Muscle of leg (tissue), 16 donors: ENCODE measurements at places on chromosomes 7 and 10. TPM values are rescaled to one million over a fixed set of nuclear protein-coding genes. Genes with fewer than 3 reads are reported as not detected.

DNA sequence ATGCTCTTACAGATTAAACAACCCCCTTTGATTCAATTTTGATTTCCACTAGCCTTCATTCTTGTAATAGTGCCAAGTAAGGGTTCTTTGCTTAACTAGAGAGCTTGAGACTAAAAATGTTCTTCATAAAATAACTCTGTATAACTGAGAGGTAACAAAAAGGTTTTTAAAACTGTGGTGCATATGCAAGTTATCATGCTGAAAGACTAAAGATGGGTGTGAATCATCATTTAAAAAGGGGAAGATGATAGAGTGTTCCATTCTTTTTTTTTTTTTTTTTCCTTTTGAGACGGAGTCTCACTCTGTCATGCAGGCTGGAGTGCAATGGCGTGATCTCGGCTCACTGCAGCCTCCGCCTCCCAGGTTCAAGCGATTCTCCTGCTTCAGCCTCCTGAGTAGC, 11.1 kb downstream of the MDFIC start:
- H3K4me1 ChIP-seq = peaks cover 6% of the 10 kb centered on the region
- H3K27me3 ChIP-seq = no peaks in the 10 kb centered on the region
- no peak overlapping the region for H3K27ac ChIP-seq
- H3K36me3 ChIP-seq = no peaks in the 10 kb centered on the region

The PIK3AP1 gene
- 2.3 TPM for total RNA-seq

DNA sequence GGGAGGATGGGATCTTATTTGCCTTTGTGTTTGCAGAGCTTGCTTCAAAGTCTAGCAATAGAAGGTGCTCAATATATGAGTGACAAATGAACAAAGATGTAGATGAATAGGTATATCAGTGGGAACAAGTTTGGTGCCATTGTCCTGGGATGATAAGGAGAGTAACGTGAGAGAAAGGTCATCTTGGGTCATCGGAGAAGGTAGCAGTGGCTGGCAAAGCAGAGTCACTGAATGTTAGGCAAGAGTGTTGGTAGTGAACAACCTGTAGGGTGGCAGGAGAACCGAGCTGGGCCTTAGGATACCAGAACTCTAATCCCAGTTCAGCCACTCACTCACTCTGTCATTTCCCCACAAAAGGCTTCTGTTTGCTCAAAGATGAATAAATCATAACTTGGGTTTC, 87.2 kb downstream of the CCDC71L start:
- H3K36me3 ChIP-seq = no peaks in the 10 kb centered on the region
- H3K4me3 ChIP-seq = no peak overlapping the region
- H3K27me3 ChIP-seq = no peaks in the 10 kb centered on the region

- H3K4me3 ChIP-seq = no peak overlapping the region
- H3K4me1 ChIP-seq = no peaks in the 10 kb centered on the region
- no peak for DNase-seq
These were observed 12.1 kb downstream of the OR9A4 start for GRCh38 chr7:141928146-141928844.

DNA sequence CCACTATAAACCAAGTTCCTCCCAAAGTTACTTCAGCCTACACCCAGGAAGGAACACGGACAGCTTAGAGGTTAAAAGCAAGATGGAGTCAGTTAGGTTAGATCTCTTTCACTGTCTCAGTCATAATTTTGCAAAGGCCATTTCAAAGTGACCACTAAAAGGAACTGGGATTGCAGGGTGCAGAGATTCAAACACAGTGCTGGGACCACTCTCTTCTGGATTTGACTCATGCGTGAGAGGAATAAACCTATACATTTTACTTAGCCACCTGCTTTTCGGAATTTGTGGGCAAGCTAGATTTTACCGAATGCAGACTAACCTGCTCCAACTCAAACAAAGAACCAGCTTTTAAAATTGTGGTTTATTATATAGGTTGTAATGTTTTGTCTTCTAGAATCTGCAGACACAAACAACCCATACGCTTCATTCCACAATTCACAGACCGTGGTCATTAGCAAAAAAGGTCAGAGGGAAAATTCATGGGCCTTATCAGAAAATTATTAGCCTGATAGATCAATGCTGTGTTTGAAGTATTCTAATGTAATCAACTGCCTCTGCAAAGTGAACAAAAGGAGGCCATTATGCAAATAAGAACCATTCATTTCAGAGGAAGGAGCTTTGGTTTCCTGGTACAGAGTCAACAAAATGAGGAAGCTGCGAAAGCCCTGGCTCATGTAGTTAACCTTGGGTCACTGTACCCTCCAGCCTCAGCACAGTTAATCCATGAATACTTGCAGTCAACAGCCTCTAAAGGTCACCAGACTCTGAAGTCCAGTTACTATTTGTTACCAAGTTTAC, 342.7 kb upstream of the KLF6 start:
- no peak overlapping the region for H3K4me3 ChIP-seq
- H3K4me1 ChIP-seq = peaks cover 6% of the 10 kb centered on the region
- peak; percentile 64 for DNase-seq
- H3K36me3 ChIP-seq = no peaks in the 10 kb centered on the region

DNA sequence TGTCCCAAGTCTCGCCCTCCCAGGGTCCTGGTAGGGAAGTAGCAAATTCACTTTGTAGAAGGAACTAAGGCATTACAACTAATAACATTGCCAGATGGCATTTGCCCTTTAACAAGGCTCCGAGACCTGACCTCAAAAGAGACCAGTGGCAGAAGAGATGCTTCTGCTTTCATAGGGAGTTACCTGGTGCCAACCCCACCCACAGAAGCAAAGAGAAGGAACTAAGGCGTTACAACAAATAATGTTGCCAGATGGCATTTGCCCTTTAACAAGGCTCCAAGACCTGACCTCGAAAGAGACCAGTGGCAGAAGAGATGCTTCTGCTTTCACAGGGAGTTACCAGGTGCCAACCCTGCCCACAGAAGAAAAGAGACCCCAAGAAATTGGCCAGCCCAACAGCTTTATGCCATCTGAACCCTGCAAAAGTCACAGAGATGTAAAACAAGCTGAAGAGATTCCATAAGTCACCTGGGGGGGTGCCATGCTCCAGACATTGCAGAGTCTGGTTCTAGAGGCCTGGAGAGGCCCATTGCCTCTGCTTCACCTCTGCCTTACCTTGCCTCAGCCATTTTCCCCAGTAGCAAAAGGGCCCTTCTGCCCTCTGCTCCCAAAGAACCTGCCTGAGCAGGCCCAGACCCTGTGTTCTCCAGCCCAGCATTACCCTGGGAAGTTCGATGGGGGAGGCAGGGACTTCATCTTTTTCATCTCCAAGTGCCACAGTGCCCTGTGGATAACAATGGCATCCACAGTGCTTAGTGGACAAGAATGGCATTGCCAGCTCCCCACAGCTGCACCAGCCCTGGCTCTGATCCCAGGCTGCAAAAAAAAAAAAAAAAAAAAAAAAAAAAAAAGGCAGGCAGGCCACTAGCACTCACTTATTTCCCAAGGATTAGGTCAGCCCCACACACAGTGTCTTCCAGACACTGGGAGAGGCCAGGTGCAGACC, 179.5 kb upstream of the PLXNA4 start:
- peaks cover 8% of the 10 kb centered on the region for H3K4me1 ChIP-seq
- DNase-seq = peak; percentile 38
- peaks cover 5% of the 10 kb centered on the region for H3K27me3 ChIP-seq
- H3K4me3 ChIP-seq = no peak overlapping the region
- no peak overlapping the region for H3K27ac ChIP-seq
- H3K36me3 ChIP-seq = no peaks in the 10 kb centered on the region

The KCNH2 gene
- 9.7 TPM for total RNA-seq

The DRGX gene
- not detected for total RNA-seq

DNA sequence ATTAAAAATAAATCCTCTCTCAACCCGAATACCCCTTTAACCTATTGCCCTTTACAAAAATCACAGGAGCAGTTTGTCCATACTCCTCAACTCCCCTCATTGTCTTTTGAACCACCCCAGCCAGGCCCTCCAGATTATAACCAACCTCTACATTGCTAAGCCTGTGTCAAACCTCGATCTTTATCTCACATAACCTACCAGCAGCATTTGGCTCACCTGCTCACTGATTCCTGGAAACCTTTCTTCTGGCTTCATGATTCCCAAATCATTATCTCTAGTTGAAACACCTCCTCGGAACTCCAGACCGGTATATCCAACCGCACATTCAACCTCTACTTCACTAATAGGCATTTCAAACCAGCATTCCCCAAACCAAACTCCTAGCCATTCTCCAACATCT, 11.8 kb downstream of the SEC61G start:
- peaks cover 31% of the 10 kb centered on the region for H3K36me3 ChIP-seq
- H3K27ac ChIP-seq = no peak overlapping the region
- no peaks in the 10 kb centered on the region for H3K27me3 ChIP-seq
- H3K4me1 ChIP-seq = no peaks in the 10 kb centered on the region
- no peak for DNase-seq

The ELMO1 gene
- total RNA-seq = 23.8 TPM

GRCh38 chr10:102627736-102628293, 16.5 kb upstream of the TRIM8 start:
- DNase-seq = peak; percentile 61
- H3K4me3 ChIP-seq = no peak overlapping the region
- H3K36me3 ChIP-seq = peaks cover 23% of the 10 kb centered on the region
- H3K27me3 ChIP-seq = no peaks in the 10 kb centered on the region

DNA sequence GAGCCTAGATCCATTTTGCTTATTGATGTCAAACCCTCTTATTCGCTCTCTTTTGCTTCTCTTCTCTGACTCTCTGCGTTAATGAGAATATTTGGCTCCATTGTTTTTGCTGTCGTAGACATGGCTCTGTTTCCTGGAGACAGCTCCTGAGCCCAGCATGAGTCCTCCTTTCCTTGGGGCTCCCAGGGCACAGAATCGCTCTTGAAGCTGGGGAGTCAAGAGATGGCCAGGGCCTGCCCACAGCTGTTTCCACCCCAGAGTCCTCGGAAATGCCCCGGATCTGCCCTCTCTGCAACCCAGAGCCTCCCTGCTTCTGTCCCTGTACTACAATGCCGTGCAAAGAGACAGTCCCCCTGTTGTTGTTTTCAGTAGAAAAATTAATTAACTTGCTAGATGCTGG, 566.7 kb upstream of the FOXK1 start:
- no peaks in the 10 kb centered on the region for H3K36me3 ChIP-seq
- no peaks in the 10 kb centered on the region for H3K27me3 ChIP-seq
- no peak overlapping the region for H3K4me3 ChIP-seq
- H3K27ac ChIP-seq = no peak overlapping the region

The GRM3 gene
- total RNA-seq = 0.04 TPM

- DNase-seq = peak; percentile 43
- no peaks in the 10 kb centered on the region for H3K36me3 ChIP-seq
- no peak overlapping the region for H3K4me3 ChIP-seq
- no peaks in the 10 kb centered on the region for H3K27me3 ChIP-seq
- peaks cover 50% of the 10 kb centered on the region for H3K4me1 ChIP-seq
- H3K27ac ChIP-seq = peak overlapping the region; percentile 35
These were observed 2.6 kb upstream of the TNS3 start for GRCh38 chr7:47584536-47584895.

DNA sequence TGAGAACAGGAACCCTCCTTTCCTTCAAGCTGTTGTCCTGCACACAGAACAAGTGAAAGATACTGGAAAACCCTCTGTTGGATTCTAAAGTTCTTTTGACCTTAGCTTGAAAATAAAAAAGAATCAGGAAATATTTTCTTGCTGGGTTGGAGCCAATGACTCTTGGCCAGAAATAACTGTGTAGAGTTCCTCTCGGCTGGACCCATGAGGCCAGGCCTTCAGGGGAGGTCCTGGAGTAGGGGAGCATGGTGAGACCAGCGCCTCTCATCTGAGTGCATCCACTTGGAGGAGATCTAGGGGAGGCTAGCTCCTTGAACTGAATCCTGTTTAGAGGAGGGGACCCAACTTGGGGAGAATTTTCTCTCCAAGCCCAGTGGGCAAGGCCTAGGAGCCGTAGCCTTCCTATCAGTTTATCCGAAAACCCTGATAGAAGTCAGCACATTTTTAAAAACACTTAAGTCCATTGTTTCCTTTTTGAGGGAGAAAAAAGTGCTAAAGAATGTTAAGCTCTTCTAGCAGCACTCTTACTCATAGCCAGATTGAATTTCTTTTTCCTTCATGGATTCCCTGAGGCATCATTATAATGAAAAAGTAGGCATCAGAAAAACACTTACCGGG, 635.7 kb upstream of the ANKRD30A start:
- H3K36me3 ChIP-seq = no peaks in the 10 kb centered on the region
- H3K4me3 ChIP-seq = no peak overlapping the region
- peaks cover 20% of the 10 kb centered on the region for H3K4me1 ChIP-seq
- peak overlapping the region; percentile 74 for H3K27ac ChIP-seq
- DNase-seq = peak; percentile 90
- no peaks in the 10 kb centered on the region for H3K27me3 ChIP-seq

GRCh38 chr10:123143162-123143824, 4.6 kb upstream of the HMX2 start:
- H3K27me3 ChIP-seq = peaks cover 98% of the 10 kb centered on the region
- peaks cover 18% of the 10 kb centered on the region for H3K4me1 ChIP-seq
- no peaks in the 10 kb centered on the region for H3K36me3 ChIP-seq
- no peak for DNase-seq
- H3K27ac ChIP-seq = no peak overlapping the region

The SYCE1 gene
- 0.13 TPM for total RNA-seq

- H3K4me3 ChIP-seq = no peak overlapping the region
- no peaks in the 10 kb centered on the region for H3K4me1 ChIP-seq
- H3K27ac ChIP-seq = no peak overlapping the region
- no peak for DNase-seq
- H3K27me3 ChIP-seq = peaks cover 8% of the 10 kb centered on the region
- no peaks in the 10 kb centered on the region for H3K36me3 ChIP-seq
These were observed 490.5 kb downstream of the PTPRN2 start for GRCh38 chr7:158097106-158097452.

The NPFFR1 gene
- not detected for total RNA-seq

GRCh38 chr10:75331081-75331480, 70.5 kb downstream of the ZNF503 start:
- no peaks in the 10 kb centered on the region for H3K4me1 ChIP-seq
- no peaks in the 10 kb centered on the region for H3K36me3 ChIP-seq
- no peak overlapping the region for H3K4me3 ChIP-seq
- H3K27me3 ChIP-seq = no peaks in the 10 kb centered on the region
- H3K27ac ChIP-seq = no peak overlapping the region
